ENCODE measurements at places on chromosomes 16 and 17.

GRCh38 chr16:86892509-86892908 is 314.2 kb downstream of the FOXL1 start:
- DNase-seq, result no peak

GRCh38 chr16:11203111-11203623 is 52.8 kb downstream of the SOCS1 start:
- peak; percentile 45 for DNase-seq

DNA sequence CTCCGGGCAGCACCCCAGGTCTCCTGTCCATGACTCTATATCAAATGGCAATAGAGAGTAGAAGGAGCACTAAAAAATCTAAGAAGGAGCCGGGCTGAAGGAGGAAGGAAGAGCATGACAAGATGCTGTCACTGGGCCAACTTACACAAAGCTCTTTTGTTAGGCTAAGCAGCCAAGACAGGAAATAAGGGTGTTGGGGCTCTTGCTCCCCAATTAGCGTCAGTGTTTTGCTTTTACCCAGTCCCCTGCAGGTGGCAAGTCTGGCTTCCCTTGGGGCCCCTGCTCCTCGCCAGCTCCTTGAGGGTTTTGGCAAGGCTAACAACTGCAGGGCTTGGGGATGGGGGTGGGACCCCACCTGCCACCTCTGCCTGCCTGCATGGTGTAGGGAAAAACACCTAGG is 120.5 kb downstream of the CCT6B start:
- no peak for DNase-seq

- DNase-seq, result no peak
Observed at GRCh38 chr16:55444754-55445485, 34.1 kb upstream of the MMP2 start.

DNA sequence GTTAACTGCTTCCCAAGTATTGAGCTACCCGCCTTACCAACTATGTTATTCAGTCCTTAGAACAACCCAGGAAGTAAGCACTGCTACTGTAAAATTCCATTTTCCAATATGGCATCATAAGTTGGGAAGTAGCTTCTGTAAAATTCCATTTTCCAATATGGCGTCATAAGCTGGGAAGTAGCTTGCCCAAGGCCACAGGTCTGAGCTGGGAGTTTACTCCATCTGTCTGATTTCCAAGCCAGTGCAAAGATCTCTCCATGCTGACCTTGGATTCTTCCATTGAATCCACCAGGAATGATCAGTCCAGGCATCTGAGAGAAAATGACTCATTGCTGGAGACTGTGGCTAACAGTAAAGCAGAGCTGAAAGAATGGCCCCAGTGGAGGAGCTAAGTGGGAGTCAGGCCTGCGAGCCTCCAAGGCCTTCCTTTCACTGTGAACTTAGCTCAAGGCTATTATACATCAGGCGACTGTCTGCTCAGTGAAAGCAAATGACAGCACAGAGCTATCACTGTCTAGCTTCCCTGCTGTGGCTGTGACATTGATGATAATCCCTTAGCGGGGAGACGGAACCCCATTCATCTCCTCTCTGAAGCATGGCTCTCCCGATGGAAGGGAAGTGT is 430.4 kb downstream of the HAPSTR1 start:
- DNase-seq, result no peak

GRCh38 chr17:76611758-76612157 is 26.1 kb upstream of the ST6GALNAC2 start:
- DNase-seq, result no peak

- DNase-seq, result no peak
Observed at GRCh38 chr16:1991135-1991551, 1.4 kb downstream of the SYNGR3 start.

DNA sequence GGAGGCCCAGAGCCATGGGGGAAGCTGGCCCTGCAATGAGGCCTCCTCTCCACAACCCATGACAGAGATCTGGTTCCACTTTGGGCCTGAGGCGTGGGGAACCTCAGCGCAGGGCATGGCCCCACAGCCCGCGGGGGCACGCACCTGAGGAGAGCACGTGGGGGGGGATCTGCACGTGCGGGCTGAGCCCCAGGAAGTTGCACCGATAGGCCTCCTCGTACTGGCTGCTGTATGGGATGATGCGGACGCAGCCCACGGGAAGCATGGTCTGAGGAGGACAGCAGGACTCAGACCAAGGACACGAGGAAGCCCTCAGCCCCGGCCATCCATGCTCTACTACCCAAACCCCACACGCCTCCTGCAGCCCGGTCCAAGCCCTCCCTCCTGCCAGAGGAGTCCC is 10.1 kb upstream of the PLD6 start:
- no peak for DNase-seq

DNA sequence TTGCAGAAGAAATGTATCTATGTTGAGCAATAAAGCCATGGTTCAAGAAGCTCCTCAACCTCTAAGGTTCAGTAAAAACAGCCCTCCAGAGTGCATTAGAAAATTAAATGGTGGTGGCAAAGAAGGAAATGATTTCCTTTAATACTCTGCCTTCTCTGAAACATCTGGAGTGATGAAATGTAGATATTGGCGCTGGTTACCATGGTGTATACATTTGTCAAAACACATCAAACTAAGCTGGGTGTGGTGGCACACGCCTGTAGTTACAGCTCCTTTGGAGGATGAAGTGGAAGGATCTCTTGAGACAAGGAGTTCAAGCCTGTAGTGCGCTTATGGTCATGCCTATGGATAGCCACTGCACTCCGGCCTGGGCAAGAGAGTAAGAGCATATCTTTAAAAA is 6.0 kb downstream of the CAPNS2 start:
- no peak for DNase-seq

- DNase-seq, result peak; percentile 85
Observed at GRCh38 chr17:21282231-21282630, 2.3 kb upstream of the MAP2K3 start.

DNA sequence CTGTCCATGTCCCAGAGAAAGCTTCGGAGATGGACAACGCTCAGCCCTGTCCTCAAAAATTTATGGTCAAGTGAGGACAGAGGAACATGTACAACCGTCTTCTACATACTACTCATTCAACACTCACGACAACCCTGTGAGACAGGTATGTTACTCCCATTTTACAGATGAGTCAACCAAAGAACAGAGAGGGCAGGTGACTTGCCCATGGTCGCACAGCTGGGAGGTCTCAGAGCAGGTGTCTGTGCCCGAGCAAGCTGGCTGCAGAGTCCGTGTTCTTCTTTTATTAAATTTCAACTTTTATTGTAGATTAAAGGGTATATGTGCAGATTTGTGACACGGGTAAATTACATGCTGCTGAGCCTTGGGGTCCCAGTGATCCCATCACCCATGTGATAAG is 5.8 kb upstream of the WFDC1 start:
- no peak for DNase-seq

GRCh38 chr16:88558457-88559442 is 11.5 kb upstream of the ZC3H18 start:
- DNase-seq, result peak; percentile 35

DNA sequence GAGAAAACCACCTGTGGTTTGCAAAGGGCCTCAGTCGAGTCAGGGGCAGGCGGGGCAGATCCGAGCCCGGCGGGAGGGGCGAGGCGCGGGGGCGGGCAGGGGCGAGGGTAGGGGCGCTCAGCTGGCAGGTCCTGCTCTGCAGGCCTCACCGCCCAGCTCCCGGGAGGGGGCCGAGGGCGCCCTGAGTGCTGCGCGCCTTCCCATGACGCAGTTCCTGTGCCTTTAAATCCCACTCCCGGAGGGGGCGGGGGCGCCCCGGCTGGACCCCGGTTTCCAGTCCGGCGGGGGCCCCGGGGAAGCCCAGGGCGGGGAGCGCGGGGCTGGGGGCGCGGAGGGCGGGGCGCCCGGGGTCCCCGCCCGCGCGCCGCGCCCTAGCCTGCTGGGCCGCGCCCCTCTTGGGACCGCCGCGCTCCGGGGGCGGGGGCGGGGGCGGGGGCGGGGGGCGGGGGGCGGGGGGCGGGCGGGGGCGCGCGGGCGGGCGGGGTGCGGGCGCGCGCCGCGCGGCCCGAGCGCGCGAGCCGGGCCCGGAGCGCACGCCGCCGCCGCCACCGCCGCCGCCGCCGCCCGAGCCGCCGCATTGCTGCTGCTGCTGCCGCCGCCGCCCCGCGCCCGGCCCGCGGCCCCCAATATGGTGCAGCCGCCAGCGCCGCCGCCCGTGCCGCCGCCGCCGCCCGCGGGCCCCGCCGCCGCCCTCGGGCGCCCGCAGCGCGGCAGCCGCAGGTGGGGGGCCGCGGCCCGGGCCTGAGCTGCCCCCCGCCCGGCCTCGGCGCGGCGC is at the start of gene JPH3:
JPH3 (plus strand) TSS at position 508 of the 775 bp plus-strand sequence. CDS start 639 bp downstream, outside the sequence.
- DNase-seq, result no peak

Measured in RCC 7860 (cell line).